Activated CD4-positive, CD25-positive, alpha-beta regulatory T cell treated with anti-CD3 and anti-CD28 coated beads, Interleukin-2, amount 50 U/mL, for 72 hours (primary cell): ENCODE measurements at places on chromosomes 5 and 9.

DNA sequence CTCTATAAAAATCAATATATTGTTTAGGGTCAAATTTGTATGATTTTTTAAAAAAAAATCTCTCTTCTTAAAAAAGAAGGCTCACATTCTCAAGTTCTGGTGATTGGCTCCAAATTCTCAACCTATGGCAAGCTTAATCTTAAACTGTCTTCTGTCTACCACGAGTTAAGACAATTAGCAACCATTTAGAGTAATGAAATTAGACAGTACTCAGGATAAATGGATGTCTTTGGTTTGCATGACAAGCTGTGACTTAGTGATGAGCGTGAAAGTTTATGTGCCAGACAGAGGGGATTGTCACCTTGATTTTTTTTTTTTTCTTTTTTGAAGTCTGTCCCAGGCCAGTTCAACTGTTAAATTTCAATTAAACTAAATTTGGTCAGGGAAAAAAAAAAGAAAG lies 1632.3 kb downstream of the MAT2B start:
- no peak for DNase-seq

- DNase-seq: no peak
These were observed 361.2 kb upstream of the RIOK2 start for GRCh38 chr5:97544240-97544639.

DNA sequence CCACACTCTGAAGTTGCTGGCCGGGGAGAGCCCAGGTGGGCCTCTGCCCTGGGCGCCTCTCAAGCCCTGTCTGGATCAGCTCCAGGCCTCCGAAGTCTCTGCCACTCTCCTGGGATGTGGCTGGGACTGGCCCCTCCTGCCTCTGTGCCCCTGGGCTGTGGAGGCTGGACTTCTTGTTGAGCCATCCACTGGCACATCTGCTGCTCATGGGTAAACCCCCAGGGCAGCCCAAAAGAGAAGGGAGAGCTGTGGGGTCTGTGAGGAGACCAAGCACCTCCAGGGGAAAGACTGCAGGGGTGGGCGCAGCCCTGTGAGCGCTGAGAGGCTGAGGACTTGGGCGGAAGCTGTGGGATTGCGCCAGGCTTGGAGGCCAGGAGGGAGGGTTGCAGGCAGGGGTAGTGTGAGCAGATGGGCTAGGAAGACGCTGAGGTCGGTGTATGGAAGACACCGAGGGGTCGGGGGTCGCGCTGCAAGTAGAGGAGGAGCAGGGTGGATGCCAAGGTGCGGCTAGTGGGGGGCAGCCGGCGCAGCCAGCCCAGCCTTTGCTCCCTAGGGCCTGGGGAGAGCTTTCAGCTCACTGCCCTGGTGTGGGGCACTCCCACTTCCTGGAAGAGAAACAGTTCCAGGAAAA lies 118.1 kb downstream of the WNK2 start:
- no peak for DNase-seq

- DNase-seq: no peak
These were observed 22.5 kb downstream of the ZNF618 start for GRCh38 chr9:113898596-113898995.

GRCh38 chr5:100889165-100889743 lies 13.8 kb downstream of the ST8SIA4 start:
- DNase-seq: no peak

DNA sequence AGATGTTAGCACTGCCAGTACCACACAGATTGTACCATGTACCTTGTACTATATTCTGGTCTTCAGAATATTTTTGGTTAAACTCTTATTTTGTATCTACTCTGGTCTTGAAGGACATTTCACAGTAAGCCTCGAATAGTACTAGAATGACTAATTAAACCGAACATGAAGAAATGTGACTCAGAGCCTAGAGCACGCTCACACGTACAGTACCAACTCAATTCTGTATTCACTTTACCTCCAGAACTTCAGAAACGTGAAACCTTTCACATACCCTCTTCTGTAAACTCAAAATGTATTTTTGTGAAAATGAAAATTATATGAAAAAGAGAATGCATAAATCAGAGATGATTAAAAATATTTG lies 112.8 kb downstream of the MVB12B start:
- no peak for DNase-seq

GRCh38 chr5:67021521-67021920 lies 175.1 kb downstream of the CD180 start:
- DNase-seq: no peak

- no peak for DNase-seq
These were observed 267.7 kb downstream of the DENND1A start for GRCh38 chr9:123662057-123662776.
